Stimulated activated CD4-positive, alpha-beta T cell treated with anti-CD3 and anti-CD28 coated beads, Interleukin-15, amount 100 ng/mL, for 1 hour (primary cell): ENCODE measurements at places on chromosomes 13 and 19.

DNA sequence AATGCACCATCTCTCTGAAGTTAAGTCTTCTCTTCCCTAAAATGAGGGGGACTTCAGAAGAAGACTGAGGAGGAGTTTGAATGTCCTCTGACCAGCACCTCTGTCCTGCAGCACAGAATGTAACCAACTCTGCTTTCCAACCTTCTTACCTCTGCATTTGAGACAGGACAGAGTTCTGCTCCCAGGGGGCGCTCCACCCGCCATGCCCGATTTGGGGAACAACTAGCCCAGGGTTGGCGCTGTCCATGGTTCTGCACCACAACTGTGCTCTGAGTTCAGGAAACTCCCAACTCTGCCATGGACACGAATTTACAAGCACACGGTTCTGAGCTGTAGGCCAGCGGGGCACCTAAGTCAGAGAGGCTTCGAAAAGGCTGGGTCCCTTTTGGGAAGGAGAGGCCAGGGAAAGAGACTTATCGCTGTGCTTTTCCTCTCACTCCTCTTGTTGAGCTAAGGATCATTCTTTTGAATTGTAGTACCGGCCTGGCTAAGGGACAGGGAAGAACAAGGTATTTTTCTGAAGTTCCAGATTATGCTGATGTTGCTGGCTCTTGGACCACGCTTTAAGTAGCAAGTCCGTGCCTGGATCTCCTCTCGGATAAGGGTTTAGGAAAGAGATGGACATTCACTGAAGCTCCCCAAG, 22.2 kb downstream of the SIGLEC5 start:
- peak; percentile 39 for DNase-seq

DNA sequence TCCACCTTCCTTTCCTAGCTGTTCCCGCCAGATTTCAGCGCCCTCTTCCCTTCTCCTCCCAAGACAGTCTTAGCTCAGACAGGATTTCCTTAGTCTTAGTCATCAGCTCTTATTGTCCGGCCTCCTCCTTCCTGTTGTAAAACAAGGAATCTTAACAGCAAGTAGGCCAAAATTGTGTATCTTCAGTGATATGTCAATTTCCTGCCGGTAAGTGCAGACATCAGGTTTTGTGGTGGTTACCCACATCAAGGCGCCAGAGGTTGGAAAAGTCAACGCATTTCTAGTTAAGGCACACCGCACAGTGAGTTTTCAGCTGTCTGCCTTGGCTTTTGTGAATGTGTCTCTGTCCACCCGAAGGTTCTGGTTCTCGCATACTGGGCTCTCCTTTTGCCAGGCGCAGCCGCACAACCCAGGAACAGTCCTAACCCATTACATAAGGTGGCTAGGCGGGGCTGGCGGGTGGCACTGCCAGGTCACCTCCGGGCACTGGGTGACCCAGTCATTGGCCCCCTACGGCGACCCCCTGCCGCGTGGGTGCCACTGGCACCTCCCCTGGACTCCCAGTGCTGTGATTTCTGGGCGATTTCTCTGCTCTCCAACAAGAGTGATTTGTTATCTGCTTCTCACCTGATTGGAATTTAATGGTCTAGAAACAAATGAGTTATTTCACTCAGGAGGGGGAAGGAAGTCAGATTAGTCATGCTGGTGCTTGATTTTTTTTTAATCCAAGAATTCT, 12.9 kb downstream of the COL4A2 start:
- no peak for DNase-seq

- no peak for DNase-seq
Observed at GRCh38 chr19:31770223-31770622, 421.0 kb upstream of the TSHZ3 start.

GRCh38 chr19:51093510-51094345, 11.0 kb upstream of the KLK14 start:
- DNase-seq = no peak

DNA sequence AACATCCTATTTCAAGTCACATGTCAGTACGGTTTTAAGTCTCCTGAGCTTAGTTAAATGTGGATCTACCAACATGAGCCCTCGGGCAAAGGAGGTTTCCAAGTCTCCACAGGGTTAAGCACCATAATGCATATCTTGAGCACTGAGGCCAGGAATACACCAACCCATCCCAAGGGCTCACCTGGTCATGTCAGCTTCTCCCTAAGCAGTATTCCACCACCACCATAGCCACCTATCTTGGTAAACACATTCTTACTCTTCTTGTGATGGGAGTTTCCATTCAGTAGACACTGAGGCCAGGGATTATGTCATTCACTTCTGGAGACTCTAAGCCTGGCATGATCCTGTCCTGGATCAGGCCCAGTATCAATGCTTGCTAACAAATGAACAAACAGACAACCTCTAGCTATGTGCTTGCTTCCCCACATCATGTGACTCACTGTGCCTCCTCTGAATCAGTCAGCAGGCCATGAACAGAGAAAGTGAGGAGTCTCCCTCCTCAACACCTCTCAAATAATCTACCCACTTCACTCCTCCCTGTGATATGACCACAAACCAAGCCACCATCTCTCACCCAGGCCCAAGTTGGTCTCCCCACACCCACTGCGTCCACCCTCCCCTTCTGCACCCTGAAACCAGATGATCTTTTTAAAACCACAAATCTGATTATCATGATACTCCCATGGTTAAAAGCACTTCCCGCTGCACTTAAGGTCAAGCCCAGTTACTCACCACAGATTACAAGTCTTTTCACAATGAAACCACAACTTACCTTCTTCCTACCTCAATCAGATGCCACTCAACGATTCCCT, 5.8 kb downstream of the PEG3 start:
- DNase-seq = no peak

DNA sequence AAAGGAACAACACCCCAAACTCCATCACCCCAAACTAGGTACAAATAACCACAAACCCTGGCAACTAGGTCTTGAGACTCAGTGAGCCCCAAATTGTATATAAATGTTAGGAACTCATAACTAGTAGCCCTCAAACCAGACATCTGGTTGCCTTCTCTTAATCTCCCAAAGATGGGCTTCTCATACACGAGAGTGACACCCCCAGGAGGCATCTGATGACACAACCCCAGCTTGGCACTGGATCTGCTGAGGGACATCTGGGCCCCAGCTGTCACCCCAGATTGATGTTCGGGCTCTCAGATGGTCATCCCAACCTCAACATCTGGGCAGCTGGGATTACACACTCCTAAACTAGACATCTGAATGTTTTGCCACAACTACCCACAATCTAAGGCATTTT, 14.8 kb downstream of the RABAC1 start:
- DNase-seq = no peak

DNA sequence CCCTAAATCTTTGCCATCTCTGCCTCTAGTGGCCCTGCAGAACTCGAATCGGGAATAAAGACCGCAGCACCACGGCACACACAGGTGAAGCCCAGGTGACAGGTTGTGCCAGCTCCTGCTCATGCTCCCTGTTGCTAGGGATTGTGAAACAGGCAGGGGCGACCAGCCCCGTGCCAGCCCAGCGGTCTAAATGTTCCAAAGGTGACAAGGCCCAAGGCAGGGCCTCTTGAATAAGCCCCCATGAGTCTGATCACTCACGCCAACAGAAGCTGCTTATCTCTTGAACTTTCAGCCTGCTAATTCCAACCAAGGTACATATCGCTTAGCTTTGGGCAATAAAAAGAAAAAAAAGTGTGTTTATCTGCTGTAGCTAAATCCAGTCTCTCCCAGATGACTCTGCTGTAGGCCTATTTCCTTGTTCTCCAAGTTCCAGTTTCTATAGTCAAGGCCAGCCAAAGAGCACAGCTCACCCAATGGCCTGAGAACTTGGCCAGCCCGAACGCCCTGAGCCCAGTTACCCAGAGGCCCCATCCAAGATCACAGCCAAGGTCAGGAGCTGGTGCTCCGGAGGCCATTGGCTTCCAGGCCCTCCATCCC, 191.1 kb upstream of the GPR12 start:
- DNase-seq = no peak

- DNase-seq = no peak
Observed at GRCh38 chr13:99465454-99465853, 35.8 kb upstream of the TM9SF2 start.

DNA sequence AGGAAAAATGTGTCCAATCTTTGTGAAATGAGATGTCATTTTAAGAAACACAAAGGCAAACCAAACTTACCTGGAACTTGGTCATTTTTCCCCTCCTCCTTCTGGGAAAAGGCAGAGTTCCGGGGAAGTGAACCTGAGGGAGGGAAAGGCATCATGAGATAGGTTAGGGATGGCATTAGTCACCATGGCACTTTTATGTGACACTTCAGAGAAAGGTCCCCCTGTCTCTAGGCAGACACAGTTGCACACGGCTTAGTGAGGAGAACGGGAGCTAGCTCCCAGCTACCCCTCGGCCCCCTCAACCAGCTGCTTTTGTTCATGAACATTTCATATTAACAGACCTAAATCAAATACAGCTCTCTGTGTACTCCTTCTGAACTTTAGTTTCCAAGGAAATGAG, 1.5 kb downstream of the ZNF235 start:
- DNase-seq = no peak

- DNase-seq = no peak
Observed at GRCh38 chr13:67792151-67792676, 562.1 kb upstream of the PCDH9 start.

DNA sequence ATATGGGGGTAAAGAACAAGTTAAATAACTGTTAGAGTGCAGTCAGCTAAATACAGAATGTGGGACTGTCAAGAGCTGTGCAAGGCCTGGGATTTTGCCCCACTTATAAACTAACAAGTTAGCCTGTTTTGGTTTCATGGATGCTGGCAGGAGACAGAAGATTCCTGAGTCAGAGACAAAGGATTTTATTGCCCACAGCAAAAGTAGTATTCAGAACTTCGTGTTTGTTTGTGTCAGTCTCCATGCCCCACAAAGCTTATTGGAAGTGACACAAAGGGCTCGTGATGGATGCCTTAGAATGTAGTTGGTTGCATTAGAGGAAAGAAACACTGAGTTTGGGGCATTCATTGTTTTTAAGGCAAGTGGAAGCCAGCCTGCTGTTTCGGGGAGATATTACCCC, 22.2 kb upstream of the SPRYD7 start:
- no peak for DNase-seq

DNA sequence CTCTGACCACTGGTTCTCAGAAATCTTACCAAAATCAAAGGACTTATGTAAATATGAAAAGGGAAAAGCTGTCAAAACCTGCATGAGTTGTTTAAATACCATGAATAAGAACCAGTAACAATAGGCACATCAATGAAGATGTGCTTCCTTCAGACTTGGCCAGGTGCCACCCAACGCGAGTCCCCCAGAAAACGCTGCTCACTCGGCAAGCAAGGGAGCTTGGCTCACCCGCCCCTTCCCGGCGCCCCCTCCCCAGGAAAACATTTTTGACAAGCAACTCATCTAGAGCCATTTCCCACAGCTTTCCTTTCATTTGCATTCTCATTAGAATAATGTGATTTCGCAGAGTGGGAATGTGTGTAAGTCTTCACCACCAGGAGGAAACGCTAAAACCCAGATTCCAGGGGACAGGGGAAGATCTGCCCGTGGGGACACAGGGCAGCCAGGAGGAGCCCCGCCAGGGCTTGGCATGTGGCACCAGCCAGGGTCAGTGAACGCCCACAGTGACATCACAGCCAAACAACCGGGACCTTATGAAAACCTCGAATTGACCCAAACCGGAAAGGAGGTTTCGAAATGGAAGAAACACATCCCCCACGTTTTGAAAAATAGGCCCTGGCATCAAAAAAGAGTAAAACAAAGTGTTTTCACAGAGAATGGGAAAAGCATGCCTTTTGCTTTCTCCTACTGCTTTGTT, 366.2 kb upstream of the TSHZ3 start:
- no peak for DNase-seq

DNA sequence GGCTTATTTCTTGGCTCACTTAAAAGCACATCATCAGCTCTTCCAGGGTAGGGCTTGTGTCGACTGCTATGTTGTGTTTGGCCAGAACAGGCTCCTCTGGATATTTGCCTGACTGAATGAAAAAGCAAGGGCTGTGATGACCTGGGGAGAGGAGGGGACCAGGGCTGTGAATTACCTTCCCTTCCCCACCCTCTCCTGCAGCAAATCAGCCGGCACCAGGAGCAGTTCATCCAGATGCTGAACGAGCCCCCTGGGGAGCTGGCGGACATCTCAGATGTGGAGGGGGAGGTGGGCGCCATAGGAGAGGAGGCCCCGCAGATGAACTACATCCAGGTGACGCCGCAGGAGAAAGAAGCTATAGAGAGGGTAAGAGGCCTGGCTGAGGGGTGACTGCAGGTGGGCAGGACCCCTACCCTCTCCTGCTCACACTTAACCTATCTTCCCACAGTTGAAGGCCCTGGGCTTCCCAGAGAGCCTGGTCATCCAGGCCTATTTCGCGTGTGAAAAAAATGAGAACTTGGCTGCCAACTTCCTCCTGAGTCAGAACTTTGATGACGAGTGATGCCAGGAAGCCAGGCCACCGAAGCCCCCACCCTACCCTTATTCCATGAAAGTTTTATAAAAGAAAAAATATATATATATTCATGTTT, 4.4 kb downstream of the GADD45GIP1 start:
- no peak for DNase-seq

- DNase-seq = no peak
Observed at GRCh38 chr13:42865768-42866102, 84.4 kb downstream of the FAM216B start.

DNA sequence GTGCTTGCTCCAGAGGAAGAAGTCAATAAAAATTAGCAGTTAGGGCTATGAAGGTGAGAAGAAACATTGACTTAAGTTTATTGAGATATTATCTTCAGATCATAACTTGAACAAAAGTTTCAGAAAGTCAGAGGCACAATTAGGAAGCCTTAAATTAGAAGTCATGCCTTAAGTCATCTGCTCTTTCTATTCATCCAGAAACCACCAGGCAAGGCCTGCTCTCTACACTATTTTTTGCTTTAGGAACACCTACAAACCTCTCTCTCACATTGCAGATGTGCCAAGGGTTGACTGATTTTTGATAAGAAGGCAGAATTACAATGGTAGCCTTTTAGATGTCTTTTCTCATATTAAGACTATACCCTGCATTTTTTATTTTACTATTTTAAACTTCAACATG, 268.7 kb downstream of the SPRY2 start:
- DNase-seq = no peak

GRCh38 chr13:42149136-42149535, 100.7 kb downstream of the DGKH start:
- DNase-seq = no peak

DNA sequence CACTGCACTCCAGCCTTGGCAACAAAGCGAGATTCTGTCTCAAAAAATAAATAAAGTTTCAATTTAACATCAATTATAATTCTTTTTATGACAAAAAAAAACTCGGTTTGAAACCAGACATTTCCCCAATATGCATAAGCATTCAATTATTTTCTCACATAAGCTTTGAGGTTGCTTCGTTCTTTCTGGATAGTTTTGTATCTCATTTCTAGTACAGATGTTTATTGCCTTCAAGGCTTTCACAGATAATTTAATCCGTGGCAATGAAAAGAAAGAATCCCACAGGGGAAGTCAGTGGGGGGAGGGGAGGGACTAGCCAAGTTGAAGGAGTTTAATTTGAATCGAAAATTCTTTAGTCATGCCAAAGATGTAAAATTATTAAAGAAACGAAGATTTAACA, 29.6 kb upstream of the TSC22D1 start:
- no peak for DNase-seq

DNA sequence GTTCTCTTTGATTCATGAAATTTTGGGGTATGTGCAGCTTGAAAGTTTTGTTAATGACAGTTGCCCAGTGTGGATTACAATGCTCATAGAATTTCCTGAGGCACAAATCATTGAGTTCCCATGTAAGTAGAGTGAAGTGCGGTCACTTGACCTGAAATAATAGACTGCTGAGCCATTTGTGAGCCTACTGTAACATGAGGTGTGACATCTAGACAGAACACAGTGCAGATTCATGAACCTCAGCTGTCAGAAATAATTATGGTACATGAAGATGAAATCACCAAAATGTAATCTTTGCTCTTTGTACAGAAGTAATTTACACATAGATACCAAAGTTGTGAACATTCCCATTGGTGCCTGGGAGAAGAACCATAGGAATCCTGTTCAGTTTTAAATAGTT, 84.6 kb downstream of the DHRS12 start:
- DNase-seq = no peak
